ENCODE measurements at places on chromosomes 16 and 17.

- no peak for DNase-seq
These were observed 42.7 kb downstream of the ATF7IP2 start for GRCh38 chr16:10428433-10429168.

DNA sequence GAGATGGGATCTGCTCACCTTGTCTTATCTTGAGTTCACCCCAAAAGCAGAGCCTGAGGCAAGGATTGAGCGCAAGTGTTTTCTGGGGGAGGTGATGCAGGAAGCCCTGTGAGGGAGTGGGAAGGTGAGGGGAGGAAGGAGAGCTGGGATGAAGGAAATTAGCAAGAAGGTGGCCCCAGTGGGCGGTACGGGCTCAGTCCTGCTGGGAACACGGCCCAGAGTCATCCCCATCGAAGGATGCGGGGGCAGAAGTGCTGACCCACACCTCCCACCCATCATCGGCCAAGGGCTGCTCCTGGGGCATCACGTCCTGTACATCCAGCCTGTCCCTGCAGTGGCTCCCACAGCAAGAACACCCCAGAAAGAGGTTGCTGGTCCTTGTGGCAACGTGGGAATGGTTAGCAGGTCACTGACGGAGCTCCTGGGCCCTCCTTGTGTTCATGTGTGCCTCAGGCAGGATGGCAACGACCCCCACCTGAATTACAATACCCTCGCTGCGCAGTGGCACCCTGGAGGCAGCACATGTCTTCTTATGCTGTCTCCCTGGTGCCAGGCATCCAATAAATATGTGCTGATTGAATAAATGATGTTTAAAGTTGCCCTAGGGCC is 18.2 kb downstream of the C16orf95 start:
- DNase-seq, result no peak

- no peak for DNase-seq
These were observed 971 bp downstream of the MINK1 start for GRCh38 chr17:4833941-4834680.

- no peak for DNase-seq
These were observed 91.6 kb upstream of the DNAH9 start for GRCh38 chr17:11506635-11507034.

GRCh38 chr17:9765322-9765721 is 26.1 kb downstream of the DHRS7C start:
- DNase-seq, result no peak
